ENCODE measurements at places on chromosomes 3 and 15.

DNA sequence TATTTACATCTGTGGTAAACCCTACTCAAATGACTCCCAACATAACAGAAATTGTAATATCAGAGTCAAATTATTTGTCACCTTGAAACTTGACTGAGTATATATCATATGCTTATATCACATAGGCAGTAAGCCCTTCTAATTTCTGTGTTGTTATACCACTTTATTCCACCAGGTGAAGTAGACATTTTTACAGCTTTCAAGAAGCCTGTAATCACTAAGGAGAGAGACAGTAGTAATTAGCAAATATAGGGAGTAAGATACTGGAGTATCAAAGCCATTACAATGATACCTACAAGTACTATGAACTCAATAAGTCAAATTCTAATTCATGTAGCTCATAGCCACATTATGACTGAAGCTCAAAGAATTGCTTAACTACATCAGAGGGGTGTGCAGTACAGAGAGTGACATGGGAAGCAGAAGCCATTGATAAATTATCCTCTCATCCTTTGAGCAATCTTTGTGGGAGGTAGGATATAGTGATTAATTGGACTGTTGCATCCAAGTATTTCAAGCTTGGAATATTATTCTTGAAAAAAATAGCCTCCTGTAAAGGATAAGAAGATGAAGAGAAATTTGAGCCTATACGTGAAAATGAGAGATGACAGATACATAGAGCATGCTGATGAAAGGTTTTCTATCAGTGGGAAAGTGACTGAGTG, 1005.9 kb downstream of the ZPLD1 start:
- no peak overlapping the region for H3K4me3 ChIP-seq
- no peak overlapping the region for H3K27ac ChIP-seq
- no peak for DNase-seq
- H3K36me3 ChIP-seq = no peaks in the 10 kb centered on the region
- H3K27me3 ChIP-seq = no peaks in the 10 kb centered on the region

DNA sequence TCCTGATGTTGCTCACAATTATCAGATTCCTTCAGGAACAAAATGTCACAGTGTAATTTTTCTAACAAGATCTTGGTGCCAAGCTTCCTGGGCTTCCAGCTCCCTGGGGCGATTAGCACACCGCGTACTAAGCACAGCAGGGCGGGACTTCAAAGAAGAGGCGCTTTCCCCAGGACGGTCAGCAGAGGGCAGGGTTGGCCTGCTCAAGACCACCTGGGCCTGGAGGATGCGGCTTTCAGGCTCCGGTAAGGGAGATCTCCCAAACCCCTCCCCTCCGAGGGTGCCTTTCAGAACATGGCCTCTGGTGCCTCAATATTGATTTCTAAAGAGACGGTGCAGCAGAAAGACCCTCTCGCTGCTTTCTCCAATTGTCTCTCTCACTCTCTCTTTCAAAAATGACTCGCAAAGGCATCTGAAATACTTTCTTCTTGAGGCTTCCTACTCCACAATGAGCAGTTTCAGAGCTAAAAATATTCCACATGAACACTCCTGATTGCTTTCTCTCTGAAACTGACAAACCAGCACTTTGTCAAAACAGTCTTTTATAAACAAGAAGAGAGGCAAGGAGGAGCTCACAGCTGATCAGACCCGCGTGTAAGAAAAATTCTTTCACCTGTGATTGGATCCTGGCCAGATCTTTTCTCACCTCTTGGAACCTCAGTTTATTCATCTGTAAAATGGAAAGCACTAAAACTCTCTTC, 154.0 kb downstream of the ADAMTS9 start:
- no peak overlapping the region for H3K4me3 ChIP-seq
- no peaks in the 10 kb centered on the region for H3K36me3 ChIP-seq
- no peak for DNase-seq
- no peaks in the 10 kb centered on the region for H3K27me3 ChIP-seq
- H3K4me1 ChIP-seq = peaks cover 4% of the 10 kb centered on the region

DNA sequence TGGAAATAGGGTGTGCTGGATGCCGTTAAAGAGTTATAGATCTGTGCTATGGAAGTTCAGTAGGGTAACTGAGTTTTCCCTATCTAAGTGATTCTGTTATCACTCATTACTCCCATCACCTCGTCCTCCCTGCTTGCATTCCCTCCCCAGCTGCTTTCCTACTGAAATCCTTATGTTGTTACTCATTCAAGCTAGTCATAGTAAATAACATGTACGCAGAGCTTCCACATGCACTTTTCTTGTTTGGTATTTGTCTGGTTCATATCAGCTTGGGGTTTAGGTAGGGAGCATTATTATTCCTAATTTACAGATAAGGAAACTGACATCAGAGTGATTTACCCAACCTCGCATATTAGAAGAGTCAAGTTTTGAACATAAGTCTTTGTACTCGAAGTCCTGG, 135.1 kb downstream of the HCN4 start:
- no peak overlapping the region for H3K27ac ChIP-seq
- no peak for DNase-seq
- H3K27me3 ChIP-seq = no peaks in the 10 kb centered on the region
- no peaks in the 10 kb centered on the region for H3K36me3 ChIP-seq
- H3K4me1 ChIP-seq = no peaks in the 10 kb centered on the region

- H3K4me1 ChIP-seq = peaks cover 12% of the 10 kb centered on the region
- no peak overlapping the region for H3K27ac ChIP-seq
- DNase-seq = no peak
- H3K4me3 ChIP-seq = no peak overlapping the region
- no peaks in the 10 kb centered on the region for H3K36me3 ChIP-seq
- H3K27me3 ChIP-seq = no peaks in the 10 kb centered on the region
These were observed 21.6 kb upstream of the TASOR start for GRCh38 chr3:56704706-56705105.

- no peaks in the 10 kb centered on the region for H3K36me3 ChIP-seq
- no peak overlapping the region for H3K27ac ChIP-seq
- H3K27me3 ChIP-seq = no peaks in the 10 kb centered on the region
- DNase-seq = no peak
- no peaks in the 10 kb centered on the region for H3K4me1 ChIP-seq
These were observed 144.2 kb downstream of the RYR3 start for GRCh38 chr15:33454996-33455395.

- no peak overlapping the region for H3K4me3 ChIP-seq
- no peaks in the 10 kb centered on the region for H3K4me1 ChIP-seq
- no peak overlapping the region for H3K27ac ChIP-seq
- H3K27me3 ChIP-seq = no peaks in the 10 kb centered on the region
- no peaks in the 10 kb centered on the region for H3K36me3 ChIP-seq
These were observed 52.6 kb downstream of the IQCH start for GRCh38 chr15:67307156-67307555.

All from CD4-positive, alpha-beta T cell (primary cell).